Glomerular endothelial cell (primary cell): ENCODE measurements at places on chromosomes 16 and 17. TPM values are rescaled to one million over a fixed set of nuclear protein-coding genes. Genes with fewer than 3 reads are reported as not detected.

DNA sequence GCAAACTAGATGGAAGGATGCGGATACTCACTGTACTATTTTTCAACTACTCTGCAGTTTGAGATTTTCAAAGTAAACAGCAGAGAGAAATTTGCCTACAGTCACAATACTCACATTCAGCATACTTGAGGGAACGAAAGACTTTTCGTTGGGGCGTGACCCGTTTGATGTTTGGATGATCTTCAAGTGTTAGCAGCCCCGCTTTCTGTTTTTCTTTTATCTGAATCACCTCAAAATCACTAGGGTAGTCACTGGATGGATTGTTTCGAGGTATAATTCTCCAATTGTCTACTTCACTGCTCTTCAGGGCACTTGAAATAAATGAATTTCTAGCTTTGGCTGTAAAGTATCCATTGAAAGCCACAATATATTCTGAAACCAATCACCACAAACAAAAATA is 17.8 kb downstream of the MBTPS1 start:
- DNase-seq, result no peak

DNA sequence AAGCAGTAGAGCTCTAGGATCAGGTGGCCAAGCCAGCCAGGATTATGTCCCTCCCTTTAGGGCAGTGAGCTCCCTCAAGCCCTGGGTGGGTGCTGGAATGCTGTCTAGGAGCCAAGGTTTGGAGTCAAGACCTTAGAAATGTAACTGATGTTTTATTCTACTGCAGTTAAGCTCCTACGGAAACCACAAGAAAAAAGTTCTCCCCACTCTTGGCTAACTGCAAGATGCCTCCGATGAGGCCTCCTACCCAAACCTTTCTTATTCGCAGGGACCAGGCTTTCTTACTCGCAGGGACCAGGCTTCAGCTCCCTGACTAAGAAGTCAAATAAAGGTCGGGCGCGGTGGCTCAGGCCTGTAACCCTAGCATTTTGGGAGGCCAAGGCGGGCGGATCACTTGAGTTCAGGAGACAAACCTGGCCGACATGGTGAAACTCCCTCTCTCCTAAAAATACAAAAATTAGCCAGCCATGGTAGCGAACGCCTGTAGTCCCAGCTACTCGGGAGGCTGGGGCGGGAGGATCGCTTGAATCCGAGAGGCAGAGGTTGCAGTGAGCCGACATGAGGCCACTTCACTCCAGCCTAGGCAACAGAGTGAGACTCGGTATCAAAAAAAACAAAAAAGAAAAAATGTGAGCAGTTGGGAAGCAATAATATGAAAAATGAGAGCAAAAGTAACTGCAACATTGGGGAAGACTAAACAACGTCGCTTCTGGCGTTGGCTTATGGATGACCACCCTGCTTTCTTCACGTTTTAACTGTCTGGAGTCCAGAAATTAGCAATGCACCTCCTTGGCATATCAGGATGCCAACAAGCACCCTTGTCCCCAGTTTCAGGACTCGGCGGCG is 31.7 kb upstream of the ARL4D start:
- no peak for DNase-seq

DNA sequence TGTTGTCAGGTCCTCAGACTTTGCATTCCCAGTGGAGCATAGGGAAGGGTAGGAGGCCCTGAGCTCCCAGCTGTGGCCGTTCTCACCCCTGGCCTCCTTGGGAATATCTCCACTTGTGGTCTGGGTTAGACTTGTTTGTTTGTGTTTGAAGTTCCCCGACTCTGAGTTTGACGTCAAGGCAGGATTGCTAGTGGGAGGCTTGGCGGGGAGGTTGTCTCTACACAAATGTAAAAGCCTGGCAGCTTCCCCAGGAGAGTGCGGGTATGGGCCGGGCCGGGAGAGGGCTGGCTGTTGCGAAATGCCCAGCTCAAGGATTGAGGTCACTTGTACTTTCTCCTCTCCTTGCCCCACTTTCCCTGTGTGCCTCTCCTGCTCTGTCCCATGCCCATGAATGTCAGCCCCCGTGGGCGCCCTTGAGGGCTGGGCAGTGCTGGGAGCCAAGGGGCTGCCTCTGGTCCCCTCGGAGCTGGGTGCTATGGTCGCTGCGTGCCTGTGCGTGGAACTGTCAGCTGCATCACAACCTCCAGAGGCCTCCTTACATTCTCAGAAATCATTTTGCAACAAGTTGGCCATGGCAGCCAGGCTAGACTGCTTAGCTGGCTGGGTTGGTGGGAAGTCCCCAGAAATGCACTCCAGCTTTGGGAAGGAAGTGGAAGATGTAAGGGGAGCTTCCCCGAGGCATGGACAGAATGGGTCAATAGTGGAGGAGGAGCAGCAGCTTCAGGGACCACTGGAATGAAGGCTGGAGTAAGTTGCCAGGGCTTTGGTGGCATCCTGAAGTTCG is 84.3 kb downstream of the KSR1 start:
- DNase-seq, result no peak

Gene ADAP2
- 0.29 and 0.68 TPM in 2 replicates for total RNA-seq

Gene RAMP2
- 6.3 and 23.7 TPM in 2 replicates for total RNA-seq

Gene ARHGAP23
- total RNA-seq, result 83.4 and 145 TPM in 2 replicates
